Right renal cortex interstitium (tissue), 3 donors: ENCODE measurements at places on chromosomes 4 and X. TPM values are rescaled to one million over a fixed set of nuclear protein-coding genes. Genes with fewer than 3 reads are reported as not detected.

GRCh38 chrX:74804574-74804973 is 120.7 kb downstream of the NEXMIF start:
- no peak for DNase-seq

DNA sequence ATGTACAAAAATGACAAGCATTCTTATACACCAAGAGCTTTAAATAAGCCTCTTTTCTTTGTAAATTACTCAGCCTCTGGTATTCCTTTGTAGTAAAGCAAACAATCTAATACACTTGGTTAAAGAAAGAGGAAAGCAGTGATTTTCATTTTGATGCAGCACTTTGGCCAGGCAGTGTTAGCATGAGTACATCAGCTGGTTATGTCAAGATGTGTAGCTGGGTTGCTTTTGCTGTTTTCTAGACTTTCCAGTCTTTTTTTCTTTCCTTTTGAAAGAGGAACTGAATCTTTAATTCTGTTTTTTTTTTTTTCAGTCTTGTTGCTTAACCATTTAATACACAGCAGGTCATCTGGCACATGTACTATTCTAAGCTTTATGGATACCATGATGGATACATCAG is 167.1 kb upstream of the AADAT start:
- DNase-seq = no peak

- no peak for DNase-seq
Measured at GRCh38 chrX:153968754-153969124, 2.9 kb downstream of the HCFC1 start.

GRCh38 chrX:18855919-18856644 is 127.8 kb downstream of the PHKA2 start:
- DNase-seq = no peak

DNA sequence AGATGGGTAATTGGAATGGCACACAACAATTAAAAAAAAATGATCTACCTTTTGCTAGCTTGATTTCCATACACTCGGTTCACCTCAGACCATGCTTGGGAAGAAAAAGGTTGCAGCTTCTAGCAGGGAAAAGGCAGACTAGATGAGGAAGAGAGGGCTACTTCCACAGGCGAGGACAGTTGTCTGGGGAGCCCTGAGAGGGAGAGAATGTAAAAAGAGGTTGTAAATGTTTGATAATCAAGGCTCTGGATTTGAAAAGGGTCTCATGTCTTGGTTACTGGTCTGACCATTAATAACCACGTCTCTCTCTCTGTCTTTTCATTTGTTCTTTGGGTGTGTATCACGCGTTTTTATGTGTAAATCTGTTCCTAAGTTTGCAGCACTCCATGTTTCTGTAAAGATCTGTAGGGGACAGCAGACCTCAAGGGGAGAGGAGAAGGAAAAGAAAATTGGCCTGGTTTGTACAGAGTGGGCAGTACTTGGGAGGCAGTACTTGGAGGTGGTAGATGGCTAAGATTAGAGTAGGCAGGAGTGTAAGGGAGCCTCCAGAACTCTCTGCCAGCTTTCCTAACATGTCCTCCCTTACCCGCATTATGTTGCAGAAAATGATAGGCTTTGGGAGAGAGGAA is 750 bp downstream of the ARMCX5 start:
- DNase-seq = peak; percentile 13

GRCh38 chr4:25984266-25984665 is 70.2 kb downstream of the SMIM20 start:
- DNase-seq = no peak

- DNase-seq = no peak
Measured at GRCh38 chrX:112636288-112636687, 43.5 kb downstream of the LHFPL1 start.

GRCh38 chr4:118284169-118284568 is 68.6 kb downstream of the PRSS12 start:
- no peak for DNase-seq

DNA sequence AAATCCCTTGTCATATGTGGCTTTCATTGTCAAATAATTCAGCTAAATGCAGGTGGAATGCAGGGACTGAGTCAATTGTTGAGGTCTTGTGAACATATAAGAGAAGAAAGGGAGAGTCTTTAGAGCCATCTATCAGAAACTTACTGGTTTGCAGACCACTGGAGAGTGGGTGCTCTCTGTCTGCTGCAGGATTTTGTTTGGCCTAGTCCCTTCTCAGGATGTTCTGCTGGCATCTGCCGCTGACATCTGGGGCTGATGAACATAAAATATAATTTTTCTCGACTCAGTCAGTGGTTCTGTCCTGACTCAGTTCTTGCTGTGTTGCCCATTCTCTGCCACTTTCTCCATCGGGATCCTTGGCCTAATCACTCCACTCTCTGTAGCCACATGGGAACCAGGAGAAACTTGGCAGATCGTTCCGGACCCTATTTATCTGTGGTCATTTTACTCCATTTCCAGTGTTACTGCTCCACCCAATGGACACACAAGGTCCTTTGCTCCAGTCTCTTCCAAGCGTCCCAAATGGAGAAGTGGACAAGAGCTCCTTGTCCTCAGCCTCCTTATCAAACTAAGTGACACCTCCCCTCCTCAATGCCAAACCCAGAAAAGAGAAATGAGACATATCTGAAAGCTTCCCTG is 436.2 kb downstream of the FAT4 start:
- peak; percentile 30 for DNase-seq

DNA sequence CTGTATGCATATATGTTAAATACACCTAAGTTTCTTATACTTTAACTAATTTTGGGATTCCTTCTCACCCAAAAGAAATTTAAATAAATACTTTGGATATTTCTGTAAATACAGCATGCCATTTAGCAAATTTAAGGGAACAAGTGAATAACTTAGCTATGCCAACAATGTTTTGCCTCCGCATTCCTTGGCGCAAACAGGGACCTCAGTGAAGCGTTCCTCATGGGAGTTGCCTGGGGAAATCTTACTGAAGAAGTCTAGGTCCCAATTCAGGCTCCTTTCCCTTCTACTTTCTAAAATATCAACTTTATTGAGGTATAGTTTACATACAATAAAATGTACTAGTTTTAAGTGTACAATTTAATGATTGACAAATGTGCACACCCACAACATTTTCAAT is 25.0 kb downstream of the COL4A5 start:
- DNase-seq = no peak

DNA sequence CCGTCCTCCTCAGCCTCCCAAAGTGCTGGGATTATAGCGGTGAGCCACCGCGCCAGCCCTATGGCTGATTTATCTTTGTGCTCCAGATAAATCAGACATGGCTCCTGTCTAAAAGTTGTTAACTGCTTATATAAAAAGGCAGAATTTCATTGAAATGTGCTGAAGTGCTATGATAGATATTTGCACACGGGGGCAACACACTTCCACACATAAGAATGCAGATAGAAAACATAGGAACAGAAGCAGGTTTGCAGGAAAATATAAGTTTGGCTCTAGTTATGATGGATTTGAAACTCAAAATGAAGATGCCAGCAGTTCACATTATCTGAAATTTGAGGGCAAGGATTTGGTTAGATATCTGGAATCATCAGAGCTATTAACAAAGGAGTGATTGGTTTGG is 163.1 kb upstream of the SLITRK2 start:
- DNase-seq = no peak

- DNase-seq = no peak
Measured at GRCh38 chr4:139191373-139191772, 14.4 kb upstream of the ELF2 start.

DNA sequence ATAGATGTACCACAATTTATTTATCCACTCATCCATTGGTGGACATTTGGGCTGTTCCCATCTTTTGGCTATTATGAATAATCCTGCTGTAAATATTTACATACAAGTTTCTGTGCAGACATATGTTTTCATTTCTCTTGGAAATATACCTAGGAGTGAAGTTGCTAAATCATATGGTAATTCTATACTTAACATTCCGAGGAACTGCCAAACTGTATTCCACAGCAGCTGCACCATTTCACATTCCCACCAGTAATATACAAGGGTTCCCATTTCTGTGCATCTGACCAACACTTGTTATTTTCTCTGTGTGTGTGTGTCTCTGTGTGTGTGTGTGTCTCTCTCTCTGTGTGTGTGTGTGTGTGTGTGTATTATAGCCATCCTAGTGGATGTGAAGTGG is 15.4 kb upstream of the DOCK11 start:
- no peak for DNase-seq

DNA sequence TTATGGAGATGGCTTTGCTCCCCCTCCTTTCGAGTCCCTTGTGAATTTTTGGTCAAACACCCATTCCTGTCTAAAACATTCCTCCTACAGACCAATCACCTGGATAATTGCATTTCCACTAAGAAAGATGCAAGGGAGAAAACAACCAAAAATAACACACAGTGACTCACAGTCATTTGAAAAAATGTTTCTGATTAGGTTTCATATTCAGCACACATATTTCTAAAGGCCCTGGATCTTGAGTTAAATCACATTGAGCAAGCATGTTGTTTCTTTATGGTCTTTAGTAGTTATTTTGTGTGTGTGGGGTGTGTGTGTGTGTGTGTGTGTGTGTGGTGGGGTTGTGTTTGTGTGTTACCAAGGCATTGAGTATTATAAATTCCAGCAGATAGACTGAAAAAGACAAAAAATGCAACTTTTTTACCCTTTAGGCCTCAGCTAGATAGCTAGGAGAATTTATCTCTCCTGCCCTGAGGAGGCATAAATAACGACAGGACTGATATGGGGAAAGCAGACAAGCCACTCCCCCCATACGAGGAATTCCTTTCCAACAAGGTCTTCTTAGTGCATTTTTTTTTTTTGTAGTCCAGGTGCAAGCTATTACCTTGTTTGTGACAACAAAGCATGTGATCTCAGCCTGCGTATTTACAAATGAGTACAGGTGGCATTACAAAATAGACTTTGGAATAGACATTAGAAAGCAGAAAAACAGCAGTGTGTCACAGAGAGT is 265.4 kb upstream of the ADGRL3 start:
- no peak for DNase-seq

DNA sequence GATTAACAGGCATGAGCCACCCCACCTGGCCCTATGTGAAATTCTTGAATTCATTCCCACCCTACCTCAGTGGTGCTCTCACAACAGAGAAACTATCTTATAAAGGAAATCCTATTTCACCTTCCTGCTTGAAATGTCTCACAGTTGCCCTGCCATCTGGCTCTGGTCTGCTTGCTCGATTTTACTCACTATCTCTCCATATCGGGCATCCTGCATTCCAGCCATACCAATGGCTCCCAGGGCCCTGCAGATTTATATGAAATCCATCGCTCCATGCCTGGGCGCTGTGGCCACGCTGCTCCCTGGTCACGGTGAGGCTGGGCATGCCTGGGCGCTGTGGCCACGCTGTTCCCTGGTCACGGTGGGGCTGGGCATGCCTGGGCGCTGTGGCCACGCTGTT is 15.8 kb downstream of the SORBS2 start:
- no peak for DNase-seq

GRCh38 chr4:26110493-26110892 is 196.5 kb downstream of the SMIM20 start:
- DNase-seq = no peak

- DNase-seq = no peak
Measured at GRCh38 chr4:156695163-156695562, 276.4 kb downstream of the PDGFC start.

- DNase-seq = no peak
Measured at GRCh38 chrX:68808686-68809357, 20.0 kb upstream of the EFNB1 start.

DNA sequence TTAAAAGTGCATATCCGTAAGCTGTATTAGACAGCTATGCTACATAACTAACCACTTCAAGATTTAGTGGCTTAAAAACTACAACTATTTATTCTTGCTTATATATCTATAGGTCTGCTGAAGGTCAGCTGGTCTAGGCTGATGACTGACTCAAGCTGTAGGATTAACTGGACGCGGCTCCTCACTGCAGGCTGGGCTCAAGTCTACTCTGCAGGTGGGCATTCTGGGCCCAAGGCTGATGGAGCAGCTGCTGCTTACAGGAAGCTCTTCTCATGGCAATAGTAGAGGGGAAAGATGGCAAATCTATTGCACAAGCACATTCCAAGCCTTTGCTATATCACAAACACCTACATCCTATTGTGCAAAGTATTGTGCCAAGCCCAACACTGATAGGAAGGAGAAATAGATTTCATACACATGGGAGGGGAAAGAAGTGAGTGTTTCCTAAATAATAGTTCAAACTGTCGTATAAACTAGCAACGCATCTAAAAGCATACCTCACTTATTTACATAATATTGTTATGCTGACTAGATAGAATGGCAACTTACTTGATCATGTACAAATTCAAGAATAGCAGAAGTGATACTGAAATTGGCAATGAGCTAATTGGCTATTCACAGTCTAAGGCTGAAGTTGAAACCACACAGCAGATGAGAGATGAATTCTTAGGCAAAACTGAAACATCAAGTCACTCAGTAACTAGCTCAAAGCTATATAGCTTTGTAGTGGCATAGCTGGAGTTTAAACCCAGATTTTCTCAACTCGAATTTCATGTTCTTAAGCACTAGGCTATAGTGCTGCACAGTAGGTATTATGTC is 263.8 kb downstream of the NKX6-1 start:
- DNase-seq = no peak

DNA sequence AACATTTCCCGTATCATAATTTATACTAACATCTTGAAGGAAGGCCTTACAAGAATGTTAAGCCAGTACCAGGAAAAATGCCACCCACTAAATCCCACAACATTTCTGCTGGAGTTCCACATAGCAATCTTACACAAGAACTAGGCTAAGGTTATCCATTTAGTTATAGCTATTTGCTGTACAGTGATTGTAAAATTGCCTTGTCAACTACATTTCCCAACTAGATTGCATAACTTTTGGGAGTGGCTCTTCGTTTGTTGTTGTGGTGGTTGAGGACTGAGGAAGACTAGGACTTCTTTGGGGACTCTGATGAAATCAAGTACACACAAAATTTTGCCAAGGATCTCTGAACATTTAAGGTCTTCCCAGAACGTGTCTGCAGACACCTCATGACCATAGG is 8.0 kb downstream of the IBSP start:
- no peak for DNase-seq

DNA sequence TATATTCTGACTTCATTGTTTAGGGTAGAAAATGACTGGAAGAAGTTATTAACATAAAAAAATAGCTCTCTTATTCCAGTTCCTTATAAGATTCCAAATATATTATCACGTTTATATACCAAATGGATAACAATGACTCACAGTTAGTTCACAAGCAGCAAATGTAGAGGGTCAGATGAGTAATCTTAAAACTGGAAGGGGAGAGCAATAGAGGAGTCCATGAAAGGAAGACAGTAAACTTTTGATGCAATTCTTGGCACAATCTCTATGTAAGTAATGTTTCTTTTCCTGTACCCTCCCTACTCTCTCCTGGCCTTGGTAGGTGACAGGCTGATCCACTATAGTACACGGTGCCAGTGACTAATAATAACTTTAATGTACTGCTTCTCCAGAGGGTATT is 259.0 kb upstream of the TRPC5 start:
- DNase-seq = no peak

Gene UGT2B7
- polyA plus RNA-seq = 71.2 TPM

Gene YY2
- 2.3 TPM for polyA plus RNA-seq

Gene HS3ST1
- polyA plus RNA-seq = 0.76 TPM

Gene GAGE12H
- not detected for polyA plus RNA-seq

Gene GCNA
- polyA plus RNA-seq = 2.1 TPM

Gene CBLL2
- polyA plus RNA-seq = not detected

Gene CXCL6
- polyA plus RNA-seq = not detected

Gene MID1
- 22.6 TPM for polyA plus RNA-seq

Gene HERC3
- 14.4 TPM for polyA plus RNA-seq

Gene ACE2
- polyA plus RNA-seq = 65.3 TPM
